ENCODE measurements at places on chromosomes 12 and 14.
A peak's percentile ranks its signal among the peaks of the same experiment; 100 is the strongest.

- DNase-seq = no peak
These were observed 30.8 kb upstream of the SOCS2 start for GRCh38 chr12:93541578-93542225.

- DNase-seq = no peak
These were observed 27.3 kb upstream of the FRS2 start for GRCh38 chr12:69442894-69443293.

- DNase-seq = no peak
These were observed 60.6 kb downstream of the PIWIL1 start for GRCh38 chr12:130398100-130398848.

- no peak for DNase-seq
These were observed 136.5 kb downstream of the FBXL14 start for GRCh38 chr12:1457901-1458300.

DNA sequence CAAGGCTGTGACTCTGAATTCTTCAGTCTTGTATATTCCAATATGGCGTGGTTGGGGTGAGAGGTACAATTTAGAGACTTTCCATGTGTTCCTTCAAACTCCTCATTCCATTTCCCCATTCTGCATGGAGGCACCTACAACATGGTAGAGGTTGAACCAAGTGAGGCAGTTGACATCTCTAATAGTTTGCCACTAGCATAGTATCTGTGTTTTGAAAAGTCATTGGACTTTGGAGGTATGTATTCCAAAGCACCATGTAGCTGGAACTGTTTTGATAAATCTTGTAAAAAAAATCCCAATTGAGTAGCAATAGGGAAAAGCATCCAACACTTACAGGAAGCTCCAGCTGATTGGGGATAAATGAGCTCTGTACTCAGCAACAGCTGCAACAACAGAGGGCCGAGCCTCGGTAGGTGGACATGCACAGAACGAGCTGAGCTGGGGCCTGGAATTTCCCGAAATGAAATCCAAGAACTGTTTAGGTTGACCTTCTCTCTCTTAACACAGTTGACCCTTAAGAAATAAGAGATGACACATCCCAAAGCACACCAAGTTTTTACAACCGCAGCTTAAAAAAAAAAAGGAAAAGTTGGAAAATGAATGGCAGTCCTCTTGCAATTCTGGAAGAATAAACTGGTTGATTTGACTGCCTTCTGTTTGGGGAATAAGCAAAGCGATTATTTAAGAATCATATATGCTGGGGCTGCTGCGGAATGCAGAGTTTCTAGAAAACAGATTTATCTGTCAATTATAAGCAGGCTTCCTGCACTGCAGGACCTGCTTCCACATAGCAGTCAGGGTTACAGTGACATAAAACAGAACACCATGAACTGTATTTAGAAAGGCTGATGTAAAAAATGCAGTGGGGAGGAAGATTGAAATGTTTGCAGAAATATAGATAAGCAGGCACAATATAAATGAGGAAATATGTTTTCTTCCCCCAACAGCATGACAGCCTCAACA lies 194.6 kb upstream of the KRR1 start:
- no peak for DNase-seq

DNA sequence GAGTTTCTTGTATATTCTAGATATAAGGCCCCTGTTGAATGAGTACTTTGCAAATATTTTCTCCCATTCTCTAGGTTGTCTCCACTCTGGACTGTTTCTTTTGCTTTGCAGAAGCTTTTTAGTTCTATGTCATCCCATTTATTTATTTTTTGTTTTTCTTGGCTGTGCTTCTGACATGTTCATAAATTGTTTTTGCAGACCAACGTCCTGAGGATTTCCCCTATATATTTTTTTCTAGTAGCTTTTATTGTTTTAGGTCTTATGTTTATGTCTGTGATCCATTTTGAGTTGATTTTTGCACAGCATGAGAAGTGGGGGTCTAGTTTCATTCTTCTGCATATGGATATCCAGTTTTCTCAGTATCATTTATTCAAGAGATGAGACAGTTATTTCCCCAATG lies 70.4 kb upstream of the BTG1 start:
- DNase-seq = no peak

- no peak for DNase-seq
These were observed 1087.0 kb downstream of the BCL11B start for GRCh38 chr14:98185036-98185435.

DNA sequence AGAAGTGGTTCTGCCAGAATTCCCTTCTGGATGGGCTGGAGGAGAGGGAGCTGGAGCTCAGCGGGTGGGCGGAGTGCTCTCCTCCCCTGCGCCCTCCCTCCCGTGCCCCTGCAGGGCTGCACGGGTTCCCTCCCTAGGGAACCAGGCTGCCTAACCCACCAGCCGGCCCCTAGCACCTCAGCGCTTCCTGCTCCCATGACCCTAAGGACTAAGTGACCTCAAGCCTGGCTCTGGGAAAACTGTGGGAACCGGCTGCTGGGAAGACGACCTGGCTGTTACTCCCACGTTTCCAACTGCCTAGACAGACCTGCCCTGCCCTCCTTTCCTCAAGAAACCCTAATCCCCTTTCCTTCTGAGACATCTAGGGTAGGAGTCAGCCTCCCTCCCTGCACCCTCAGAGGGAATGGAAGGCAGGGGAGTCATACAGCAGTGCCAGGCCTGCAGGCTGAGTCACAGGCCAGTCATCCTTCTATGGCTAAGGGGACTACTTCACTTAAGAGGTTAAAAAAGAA lies 31.5 kb downstream of the SLC6A12 start:
- DNase-seq = no peak

GRCh38 chr12:10735428-10735827 lies 12.3 kb upstream of the YBX3 start:
- DNase-seq = no peak

GRCh38 chr12:124556896-124557501 lies 10.4 kb downstream of the NCOR2 start:
- DNase-seq = no peak

- DNase-seq = no peak
These were observed 35.1 kb upstream of the BMAL2 start for GRCh38 chr12:27297566-27297965.

- peak; percentile 5 for DNase-seq
These were observed 973.3 kb upstream of the TMEM132C start for GRCh38 chr12:127293507-127294310.

DNA sequence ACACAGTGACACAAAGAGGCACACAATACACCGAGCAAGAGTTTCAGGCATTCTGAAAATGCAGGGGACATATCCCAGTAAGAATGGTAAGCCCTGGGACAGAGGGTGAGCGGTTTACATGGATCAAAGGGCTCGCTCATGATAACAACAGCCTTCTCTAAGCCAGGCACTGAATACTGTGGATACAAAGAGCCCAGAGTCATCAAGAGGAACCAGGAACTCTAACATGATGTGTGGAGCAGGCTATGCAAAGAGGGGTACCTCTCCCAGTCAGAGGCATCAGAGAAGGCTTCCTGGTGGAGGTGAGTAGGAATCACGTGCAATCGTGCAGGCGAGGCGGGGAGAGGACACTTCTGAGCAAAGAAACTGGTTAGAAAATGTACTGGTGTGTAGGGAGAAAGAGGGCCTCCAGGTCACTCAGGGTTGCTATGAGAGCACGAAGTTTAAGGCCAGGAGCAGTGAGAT lies 76.9 kb upstream of the EEA1 start:
- DNase-seq = no peak

GRCh38 chr14:88856786-88857366 lies 32.4 kb downstream of the TTC8 start:
- DNase-seq = no peak

DNA sequence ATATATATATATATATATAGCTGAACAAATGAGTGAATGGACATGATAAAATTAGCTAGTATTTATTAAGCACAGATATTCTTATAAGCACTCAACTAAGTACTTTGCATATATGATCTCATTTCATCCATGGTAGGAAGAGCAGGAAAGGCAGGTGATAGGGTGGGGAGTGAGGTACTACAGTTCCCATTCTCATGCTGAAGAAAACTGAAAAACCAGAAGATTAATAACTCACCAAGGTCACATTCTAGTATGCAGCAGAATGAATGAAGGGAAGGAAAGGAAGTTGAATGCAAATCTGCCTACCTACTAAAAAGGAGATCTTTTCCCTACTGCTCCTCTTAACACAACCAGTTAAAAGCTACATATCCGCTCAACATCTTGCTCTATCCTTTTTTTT lies 298.1 kb upstream of the TMPO start:
- no peak for DNase-seq

DNA sequence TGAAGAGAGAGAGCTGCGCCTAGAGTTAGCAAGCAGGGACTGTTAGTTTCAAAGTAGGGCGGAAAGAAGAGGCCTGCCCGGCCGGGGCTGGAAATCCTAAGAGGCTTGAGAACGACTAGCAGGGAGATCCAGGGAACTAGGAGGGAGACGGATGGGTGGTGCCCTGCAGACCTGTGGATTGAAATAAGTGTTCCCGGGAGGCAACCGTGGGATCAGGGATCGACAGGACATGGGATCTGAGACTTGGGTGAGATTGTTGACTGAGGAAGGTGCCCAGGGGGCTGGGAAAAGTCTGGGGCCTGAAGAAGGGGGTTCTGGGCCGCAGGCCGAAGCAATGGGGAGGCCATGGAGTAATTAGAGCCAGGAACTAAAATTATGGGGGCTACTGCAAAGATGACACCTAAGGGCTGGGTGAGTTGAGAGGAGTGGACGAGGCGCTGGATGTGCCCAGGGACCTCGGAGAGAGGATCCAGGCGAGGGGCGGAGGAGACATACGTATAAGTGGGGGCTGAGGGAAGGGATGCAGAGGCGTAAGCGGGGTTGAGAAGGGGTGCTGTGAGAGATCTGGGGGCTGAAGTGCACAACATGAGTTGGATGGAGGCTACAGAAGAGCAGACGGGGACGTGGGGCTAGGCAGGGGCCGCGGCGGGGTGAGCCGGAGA lies 635 bp downstream of the LTA4H start:
- no peak for DNase-seq

DNA sequence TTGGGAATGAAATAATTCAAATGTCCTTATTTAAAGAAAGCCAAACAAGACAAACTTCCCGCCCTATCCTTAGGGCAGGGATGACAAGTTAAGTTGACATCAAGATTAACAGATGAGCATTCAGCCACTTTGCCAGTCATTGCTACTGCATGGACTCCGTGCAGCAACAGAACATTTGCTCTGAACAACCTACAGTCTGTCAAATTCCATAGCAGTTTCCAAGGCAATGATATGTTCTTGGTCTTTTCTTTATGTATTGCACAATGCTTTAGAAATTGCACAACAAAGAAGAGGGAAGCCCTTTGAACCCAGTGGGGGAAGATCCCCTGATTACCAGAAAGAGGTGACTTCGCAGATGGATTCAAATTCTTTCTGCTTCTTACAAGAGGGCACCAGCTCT lies 269.8 kb downstream of the BCAT1 start:
- no peak for DNase-seq

- DNase-seq = no peak
These were observed 659.0 kb upstream of the NOVA1 start for GRCh38 chr14:27256805-27257204.

DNA sequence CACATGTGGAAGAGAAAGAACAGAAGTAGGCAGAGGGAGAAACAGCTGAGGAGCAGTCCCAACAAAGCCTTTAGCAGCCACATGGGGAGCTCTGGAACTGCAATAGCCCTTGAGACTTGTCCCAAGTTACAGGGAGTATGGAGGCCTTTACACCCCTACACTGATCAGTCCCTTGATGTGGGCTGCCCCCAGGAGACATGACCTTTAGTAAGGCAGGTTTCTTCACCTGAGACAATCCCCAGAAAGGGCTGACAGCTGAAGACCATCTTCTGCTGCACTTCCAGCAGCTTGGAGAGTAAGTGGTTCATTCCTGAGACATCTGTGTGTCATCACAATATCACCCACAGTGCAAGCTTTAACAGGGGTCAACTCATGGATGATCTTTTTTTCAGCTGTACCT lies 8.6 kb upstream of the SNAPC1 start:
- no peak for DNase-seq

DNA sequence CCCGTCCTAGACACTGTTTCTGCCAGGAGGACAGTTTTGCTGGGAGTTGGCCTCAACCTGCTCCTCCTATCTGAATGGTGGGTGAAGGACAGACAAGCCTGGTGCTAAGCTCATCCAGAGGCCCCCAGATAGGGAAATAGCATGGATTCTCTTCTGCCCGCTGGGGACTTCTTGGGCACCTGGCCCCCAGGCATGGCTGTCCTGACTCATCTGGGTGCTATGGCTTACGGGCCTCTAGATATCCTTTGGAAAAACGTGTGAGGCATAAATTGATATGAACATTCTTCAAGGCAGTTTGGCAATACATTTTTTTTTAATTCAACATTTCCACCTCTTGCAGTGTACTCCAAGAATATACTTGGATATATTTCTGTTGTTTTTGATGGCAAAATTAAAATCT lies 8.6 kb downstream of the TECPR2 start:
- DNase-seq = no peak

DNA sequence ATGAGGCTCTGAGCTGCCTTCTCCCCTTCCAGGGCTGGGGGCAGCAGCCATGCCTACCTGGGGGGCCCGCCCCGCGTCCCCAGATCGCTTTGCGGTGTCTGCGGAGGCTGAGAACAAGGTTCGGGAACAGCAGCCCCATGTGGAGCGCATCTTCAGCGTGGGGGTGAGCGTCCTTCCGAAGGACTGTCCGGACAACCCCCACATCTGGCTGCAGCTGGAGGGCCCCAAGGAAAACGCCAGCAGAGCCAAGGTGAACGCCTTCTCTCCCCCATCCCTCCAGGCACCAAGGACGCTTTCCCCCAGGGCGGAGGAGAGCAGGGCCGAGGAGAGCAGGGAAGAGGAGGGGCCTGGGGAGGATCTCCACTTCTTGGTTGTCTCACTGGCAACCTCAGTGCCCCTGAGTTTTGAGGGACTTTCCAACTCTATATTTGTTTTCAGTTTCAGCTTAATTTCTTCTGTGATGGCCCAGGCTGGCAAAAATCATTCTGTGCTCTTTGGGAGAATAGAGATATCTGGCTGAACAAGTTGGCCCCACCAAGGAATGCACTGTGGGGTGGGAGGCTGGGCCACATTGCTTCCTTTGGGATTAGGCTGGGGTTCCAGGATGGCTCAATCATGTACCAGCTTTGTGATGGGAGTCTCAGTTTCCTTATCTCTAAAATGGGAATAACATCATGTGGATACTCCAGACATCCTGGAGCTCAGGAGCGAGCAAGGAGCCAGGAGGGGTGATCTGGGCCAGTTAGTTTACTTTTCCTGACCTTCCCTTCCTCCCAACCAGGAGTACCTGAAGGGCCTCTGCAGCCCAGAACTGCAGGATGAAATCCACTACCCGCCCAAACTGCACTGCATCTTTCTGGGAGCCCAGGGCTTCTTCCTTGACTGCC lies 1.2 kb downstream of the KHNYN start:
- no peak for DNase-seq

GRCh38 chr14:54591866-54592265 lies 24.9 kb downstream of the SAMD4A start:
- no peak for DNase-seq

- DNase-seq = no peak
These were observed 24.2 kb downstream of the CERS5 start for GRCh38 chr12:50142993-50143392.

GRCh38 chr12:59158066-59158465 lies 237.8 kb upstream of the LRIG3 start:
- DNase-seq = no peak
